Sigmoid colon (tissue), 7 donors: ENCODE measurements at places on chromosomes 16 and 17.

GRCh38 chr17:43940630-43941029 is 1.6 kb downstream of the PPY start:
- DNase-seq: no peak

GRCh38 chr17:2282297-2282873 is 21.2 kb downstream of the SMG6 start:
- DNase-seq: no peak

GRCh38 chr16:62870554-62870953 is 834.3 kb upstream of the CDH8 start:
- no peak for DNase-seq

DNA sequence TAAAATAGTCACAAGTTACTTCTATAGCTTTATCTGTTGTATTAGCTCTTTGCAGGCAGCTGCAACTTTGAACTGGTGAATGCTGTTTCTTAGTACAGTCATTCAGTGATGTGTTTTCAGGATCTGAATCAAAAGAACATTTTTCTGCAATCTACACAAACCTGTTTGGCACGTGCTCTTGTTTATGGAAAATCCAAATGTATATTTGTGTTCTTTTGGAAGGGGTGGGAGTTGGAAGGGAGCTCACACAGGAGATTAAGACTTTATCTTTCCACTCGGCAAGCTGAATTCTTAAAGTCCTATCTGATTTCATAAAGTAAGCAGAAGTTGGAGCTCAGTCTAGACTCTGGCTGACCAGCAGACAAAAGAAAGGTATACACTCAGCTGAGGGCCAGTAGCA is 300.2 kb downstream of the MAP2K6 start:
- no peak for DNase-seq

DNA sequence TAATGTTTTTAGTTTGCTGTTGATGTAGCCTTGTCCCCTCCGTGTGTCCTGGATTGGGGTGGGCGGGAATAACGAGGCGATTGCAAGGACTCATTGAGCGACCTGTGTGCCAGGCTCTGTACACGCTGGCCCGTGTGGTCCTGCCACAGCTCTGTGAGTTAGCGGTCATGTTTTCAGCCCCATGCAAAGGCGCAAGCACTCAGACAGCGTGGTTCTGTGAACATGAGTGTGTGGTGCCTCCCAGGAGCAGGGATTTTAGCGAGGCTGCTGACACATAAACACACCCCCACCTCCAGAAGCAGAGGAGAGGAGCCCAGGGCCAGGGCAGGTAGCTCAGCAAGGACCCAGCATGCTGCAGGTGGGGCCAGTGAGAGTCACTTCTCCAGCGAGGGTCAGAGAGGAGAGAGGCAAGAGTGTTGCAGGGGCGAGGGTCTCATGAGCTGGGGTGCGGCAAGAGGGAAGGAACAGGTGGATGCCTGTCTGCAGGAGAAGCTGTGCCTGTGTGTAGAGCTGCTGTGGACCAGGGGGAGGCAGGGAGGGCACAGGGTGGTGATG is 115.3 kb downstream of the OR1D5 start:
- DNase-seq: no peak

DNA sequence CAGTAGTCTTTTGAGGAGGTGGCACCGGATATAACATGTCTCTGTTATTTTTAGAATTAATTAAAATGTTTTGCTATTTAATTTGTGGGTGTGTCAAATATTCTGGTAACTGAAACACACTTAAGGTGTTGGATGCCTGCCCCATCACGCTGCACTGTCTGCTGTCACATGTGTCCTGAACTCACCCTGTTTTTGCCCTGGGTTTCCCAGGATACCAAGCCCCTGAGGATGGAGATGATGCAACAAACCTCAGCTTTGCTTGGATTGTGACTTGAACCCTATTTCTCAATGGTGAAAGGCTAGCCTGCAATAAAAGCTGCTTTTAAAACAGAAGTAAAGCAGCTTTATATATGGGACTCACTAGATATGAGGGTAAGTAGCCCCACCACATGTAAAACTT is 11.5 kb upstream of the DUSP14 start:
- no peak for DNase-seq

DNA sequence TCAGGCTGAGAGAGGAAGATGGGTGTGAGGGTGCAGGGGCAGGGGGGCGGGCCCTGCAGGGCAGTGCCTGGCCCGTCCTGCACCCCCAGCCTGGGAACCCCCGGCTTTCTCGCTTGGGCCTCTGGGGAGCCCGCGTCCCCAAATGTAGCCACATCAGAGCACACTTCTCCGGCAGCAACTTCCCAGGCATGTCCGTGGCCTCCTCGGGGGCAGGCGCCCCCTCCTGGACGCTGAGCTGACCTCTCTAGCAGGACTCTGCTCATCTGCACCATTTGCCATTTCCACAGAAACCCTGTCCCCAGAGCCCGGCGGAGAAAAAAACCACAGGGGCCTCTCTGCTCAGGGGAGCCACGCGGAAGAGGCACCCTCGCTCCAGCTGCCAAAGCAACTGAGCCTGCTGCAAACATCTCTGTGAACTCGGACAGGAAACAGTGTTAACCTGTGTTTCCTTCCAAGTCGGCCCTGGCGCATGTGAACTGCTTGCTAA is 63.4 kb downstream of the KLHDC4 start:
- DNase-seq: no peak

GRCh38 chr16:620700-621525 is 9.9 kb upstream of the WFIKKN1 start:
- no peak for DNase-seq

GRCh38 chr16:10895053-10895946 is 18.3 kb downstream of the CIITA start:
- no peak for DNase-seq

DNA sequence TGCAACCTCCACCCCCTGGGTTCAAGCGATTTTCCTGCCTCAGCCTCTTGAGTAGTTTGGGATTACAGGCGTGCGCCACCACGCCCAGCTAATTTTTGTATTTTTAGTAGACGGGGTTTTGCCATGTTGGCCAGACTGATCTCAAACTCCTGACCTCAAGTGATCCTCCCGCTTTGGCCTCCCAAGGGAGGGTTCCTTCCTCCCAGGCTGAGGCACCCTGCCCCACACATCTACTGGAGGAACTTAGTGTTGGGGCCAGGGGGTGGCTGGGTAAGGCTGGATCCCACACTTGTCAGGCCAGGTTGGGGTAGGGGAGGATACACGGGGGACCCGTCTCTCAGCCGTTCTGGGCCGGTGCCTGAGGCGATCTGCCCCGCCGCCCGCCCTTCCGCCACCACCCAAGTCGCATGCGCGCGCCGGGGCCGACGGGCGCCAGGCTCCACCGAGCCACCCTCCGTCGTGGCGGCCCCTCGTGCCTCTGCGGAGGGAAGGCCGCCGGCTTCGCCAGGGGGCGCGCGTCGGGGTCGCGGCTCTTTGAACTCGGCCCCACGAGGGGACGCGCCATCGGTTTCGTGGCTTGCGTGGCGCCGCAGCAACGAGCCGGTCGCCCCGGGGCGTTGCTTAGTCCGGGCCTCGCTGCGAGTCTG is 15.9 kb downstream of the GRB7 start:
- DNase-seq: peak; percentile 79

DNA sequence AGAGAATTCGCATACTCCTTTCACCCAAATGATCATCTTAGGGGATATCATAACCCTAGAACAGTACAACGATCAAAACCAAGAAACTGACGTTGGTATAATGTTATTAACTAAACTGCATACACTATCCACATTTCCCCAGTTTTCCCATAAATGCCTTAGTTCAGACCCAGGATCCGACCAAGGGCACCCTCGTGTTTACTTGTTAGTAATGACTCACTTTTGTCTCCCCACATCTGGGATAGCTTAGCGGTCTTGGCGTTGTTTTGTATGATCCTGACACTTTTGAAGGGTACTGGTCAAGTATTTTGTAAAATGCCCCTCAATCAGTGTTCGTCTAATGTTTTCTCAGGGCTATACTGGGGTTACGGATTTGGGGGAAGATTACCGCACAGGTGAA is 8.0 kb downstream of the HS3ST3A1 start:
- DNase-seq: no peak

- no peak for DNase-seq
These were observed 140.0 kb downstream of the SNX11 start for GRCh38 chr17:48247603-48248002.

DNA sequence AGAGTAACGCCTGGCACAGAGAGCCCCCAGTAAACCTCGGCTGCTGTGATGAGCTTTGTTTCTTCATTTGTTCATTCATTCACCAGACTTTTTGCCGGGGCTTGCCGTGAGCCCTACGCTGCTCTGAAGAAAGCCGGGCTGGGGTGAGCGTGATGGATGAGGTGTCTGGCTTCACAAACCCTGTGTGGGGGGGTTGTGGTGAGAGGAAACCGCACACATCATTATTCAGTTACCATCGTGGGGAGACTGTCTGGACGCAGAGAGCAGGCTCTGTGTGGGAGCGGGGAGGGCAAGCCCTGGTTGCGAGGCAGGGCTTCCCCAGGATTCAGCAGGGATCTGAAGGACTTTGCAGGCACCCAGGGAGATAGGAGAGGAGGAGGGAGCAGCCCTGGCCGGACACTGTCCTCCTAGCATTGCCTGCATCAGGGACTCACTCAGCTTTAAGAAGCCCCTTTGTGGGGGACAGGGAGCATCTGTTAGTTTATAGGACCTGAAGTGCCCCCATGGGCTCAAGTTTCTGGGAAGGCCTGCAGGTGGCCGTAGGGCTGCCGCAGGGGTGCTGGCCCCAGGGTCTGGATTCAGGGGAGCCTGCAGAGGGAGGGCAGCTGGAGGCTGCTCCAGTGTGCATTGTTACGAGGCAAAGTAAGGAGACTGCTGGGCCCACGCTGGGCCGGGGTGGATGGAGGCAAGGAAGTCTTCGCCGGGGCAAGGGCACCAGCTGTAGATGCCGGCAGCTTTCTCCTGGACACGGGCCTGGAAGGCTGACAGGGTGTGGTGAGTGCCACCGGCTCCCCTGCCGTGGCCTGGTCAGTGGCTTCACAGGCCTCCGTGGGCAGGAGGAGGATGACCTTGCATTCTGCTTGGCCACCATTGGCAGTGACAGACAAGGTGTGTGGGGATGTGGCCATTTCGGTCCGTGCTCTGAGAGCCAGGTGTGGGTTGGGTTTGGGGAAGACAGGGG is 334.5 kb downstream of the SEC14L1 start:
- DNase-seq: no peak

GRCh38 chr16:57614944-57615343 is 13.5 kb upstream of the ADGRG1 start:
- peak; percentile 32 for DNase-seq

DNA sequence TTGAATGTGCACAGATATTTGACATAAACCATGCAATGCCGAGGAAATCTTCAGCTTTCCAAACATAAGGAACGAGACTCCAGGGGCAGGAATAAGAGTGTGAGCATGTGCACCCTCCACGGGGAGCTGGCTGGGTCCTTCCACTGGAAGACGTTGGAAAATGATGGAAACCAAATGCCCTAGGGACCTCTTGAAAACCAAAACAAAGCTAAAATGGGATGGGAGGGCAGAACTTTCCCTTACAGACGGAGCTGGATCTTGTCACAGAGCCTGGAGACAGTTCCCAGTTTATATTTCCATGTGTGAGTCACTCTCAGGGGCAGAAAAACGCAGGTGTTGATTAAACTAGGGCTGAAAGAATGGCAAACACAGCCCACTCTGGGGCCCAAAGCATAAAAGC is 34.4 kb upstream of the DNAH17 start:
- peak; percentile 81 for DNase-seq

- peak; percentile 86 for DNase-seq
These were observed at the start of gene HSPB9 for GRCh38 chr17:42122371-42123303. TSS of gene HSPB9 (plus strand) at chr17:42122804. CDS start at chr17:42122851, 47 bp downstream.

GRCh38 chr17:34249061-34249460 is 6.0 kb upstream of the CCL2 start:
- DNase-seq: no peak

DNA sequence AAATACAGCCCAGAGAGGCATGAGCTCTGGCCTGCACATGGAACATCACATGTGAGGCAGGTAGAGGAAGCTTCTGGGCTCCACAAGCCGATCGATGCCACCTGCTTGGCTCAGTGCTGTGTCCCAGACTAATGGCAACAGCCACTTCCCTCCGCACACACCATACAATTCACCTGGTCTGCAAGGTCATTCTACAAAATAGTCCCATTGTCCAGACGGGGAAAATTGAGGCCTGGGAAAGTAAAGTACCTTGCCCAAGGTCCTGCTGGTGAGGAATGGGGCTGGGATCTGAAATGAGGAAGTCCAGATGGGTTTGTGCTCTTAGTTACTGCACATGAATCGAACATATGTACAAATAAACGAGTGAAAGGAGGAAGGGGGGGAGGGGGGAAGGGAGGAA is 88.0 kb downstream of the LITAF start:
- no peak for DNase-seq

GRCh38 chr17:28421787-28422305 is 15.8 kb upstream of the SLC46A1 start:
- DNase-seq: no peak

- DNase-seq: no peak
These were observed 43.6 kb upstream of the CACNG4 start for GRCh38 chr17:66920950-66921349.

DNA sequence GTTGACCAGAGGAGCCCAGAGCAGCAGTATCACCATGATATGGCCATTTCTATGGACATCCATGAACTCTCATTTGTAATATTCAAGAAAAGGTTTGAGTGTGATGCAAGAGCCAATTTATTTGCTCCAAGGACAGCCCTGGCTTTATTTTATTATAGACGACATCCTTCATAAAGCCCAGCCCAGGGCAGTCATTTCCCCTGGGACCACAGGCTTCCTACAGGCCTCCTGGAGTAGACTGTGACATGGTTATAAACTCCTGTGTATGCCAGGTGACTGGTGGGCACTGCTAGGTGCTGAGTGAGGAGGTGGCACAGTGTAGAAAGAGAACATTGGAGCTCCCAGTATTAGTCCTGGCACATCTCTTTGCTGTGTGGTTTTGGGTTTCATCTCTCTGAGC is 120.9 kb downstream of the UTP18 start:
- no peak for DNase-seq

DNA sequence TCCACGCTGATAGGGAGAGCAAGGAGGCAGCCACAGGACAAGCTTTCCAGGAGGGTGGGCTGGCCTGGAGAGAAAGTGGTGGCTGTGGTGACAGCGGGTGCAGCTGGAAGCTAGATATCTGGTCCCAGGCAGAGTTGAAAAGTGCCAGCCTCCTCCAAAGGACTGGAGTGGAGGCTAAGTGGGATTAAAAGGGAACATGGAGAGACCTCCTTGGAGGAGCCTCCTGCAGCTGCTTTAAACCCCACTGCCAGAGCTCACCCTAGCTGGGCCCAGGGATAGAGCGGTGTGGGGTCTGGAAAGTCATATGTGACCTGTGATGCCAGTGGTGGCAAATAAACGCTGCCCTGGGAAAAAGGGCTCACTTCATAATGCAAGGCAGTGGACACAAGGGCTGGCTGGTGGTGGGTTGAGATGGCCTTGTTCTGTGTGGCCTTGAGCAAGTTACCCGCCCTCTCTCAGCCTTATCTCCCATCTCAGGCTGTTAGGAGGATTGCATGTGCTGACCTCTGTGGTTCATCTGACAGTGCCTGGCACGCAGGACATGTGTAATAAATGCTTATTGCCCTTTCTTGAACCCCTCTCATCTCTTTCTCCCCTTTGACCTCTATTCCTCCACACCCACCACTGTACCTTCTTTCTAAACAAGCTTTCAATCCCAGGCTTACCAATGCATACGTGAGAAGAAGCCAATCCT is 61.0 kb upstream of the LGALS9 start:
- DNase-seq: no peak
